ENCODE measurements at places on chromosomes 16 and 17.

DNA sequence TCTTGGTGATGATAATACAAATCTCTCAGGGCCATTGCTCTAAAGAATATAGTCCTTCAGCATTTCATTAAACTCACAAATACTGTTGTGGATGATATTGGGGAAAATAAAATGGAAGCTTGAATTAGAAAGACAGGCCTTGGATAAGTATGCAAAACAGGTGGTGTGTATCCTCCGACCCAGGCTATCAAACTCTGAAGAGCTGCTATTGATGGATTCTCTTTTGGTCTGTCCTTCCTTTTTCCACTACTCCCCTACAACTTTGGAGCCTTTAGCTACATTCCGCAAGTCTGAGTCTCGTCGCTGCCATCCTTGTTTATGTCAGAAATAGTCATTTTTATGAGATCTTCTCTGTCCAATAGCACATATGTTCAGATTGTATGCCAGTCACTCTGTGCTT is 351.6 kb downstream of the KCNJ2 start:
- H3K27ac ChIP-seq: no peak overlapping the region
- no peak for DNase-seq

GRCh38 chr17:55273579-55274354 is 9.0 kb downstream of the HLF start:
- H3K4me1 ChIP-seq: peaks cover 4% of the 10 kb centered on the region
- no peak overlapping the region for H3K4me3 ChIP-seq
- H3K27ac ChIP-seq: no peak overlapping the region
- no peak for DNase-seq
- peaks cover 34% of the 10 kb centered on the region for H3K27me3 ChIP-seq

DNA sequence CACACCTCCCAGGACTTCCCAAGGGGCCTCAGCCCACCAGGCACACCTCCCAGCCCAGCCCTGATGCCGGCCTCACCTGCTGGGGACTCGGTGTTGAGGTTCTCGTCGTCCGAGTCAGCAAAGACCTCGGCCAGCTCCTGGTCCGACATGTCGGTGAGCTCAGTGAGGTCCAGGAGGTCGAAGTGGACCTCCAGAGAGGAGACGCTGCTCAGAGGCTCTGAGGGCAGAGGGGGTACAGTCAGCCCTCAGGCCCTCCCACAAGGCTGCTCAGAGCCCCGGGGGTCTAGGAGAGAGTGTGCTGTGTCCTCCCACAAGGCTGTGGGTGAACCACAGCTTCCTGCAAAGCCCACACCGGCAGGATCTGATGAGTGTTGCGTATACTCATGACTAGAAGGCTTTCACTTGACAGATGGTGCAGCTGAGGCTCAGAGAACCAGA is 10.5 kb downstream of the DBNDD1 start:
- H3K4me3 ChIP-seq: peak overlapping the region; percentile 68
- peak; percentile 91 for DNase-seq
- peaks cover 2% of the 10 kb centered on the region for H3K27me3 ChIP-seq
- H3K27ac ChIP-seq: peak overlapping the region; percentile 71
- peaks cover 15% of the 10 kb centered on the region for H3K4me1 ChIP-seq

DNA sequence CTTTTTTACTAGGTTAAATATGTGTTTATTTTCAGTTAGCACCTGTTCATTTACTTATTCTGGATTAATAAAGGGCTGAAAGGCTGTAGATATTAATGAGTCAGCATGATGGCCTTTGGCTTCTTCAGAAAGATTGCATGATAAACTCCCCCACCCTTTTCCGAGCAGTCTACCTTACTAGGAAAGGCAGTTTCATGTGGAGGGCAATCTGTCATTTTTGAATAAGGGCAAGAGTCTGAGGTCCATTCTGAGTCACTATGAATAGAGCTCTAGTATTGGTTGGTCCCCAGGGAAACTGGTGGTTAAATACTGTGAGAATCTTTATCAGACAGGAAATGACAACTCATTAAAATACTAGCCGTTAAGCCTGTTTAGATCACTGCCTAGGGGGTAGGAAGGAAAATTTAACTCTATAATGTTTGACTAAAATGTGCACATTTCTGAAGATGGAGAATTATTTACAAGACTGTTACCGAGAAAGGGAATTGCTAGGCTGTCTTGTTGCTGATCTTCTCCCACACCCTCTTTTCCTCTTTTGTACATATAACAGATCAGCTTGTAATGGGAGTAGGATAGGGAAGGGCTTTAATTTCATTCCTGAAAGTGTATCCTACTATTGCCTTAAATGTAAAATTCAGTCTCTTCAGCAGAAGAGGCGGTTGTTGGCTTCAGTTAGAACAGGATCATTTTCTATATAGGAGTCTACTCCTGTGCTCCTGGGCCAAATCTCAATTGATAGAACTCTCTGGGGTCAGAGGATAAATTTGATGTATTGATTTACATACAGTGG is 63.3 kb downstream of the TUBD1 start:
- peak overlapping the region; percentile 97 for H3K27ac ChIP-seq
- peaks cover 55% of the 10 kb centered on the region for H3K36me3 ChIP-seq
- peak overlapping the region; percentile 89 for H3K4me3 ChIP-seq
- no peaks in the 10 kb centered on the region for H3K27me3 ChIP-seq
- peak; percentile 72 for DNase-seq

DNA sequence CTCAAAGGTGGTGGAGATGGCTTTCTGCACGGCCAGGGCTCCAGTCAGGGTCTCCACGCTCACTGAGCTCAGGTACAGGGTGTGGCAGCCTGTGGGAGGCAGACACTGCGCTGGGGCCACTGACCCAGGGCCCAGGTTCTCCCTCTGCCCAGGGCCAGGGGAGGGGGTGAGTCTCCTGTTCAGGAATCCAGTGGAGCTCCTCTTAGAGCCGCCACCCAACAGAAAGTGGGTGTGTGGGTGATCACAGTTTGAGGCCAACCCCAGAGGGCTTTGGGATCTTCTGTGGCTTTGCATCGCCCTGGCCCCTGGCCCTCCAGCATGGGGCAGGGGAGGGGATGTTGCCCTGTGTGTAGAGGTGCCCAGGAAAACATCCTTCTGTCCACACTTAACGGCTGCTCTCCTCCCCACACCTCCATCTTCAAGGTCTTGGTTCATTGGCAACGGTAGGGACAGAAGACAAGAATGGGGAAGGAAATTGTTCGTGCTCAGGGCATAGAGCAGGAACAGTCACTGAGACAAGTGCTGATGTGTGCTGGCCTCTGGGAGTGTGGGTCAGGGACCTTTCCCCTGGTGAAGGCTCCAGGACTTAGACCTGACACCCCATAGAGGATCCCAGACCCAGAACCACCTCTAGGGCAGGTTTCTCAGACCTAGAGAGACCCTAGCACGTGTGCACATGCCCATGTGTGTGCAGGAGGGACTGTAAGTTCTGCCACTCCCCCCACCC is 21.5 kb downstream of the TNS4 start:
- H3K4me1 ChIP-seq: peaks cover 55% of the 10 kb centered on the region
- peak overlapping the region; percentile 74 for H3K4me3 ChIP-seq
- H3K36me3 ChIP-seq: peaks cover 10% of the 10 kb centered on the region

GRCh38 chr16:56281249-56281805 is 90.0 kb downstream of the GNAO1 start:
- H3K36me3 ChIP-seq: no peaks in the 10 kb centered on the region
- peaks cover 22% of the 10 kb centered on the region for H3K4me1 ChIP-seq
- no peak overlapping the region for H3K27ac ChIP-seq
- H3K4me3 ChIP-seq: no peak overlapping the region

- DNase-seq: no peak
- no peak overlapping the region for H3K4me3 ChIP-seq
- no peaks in the 10 kb centered on the region for H3K36me3 ChIP-seq
- no peak overlapping the region for H3K27ac ChIP-seq
- H3K4me1 ChIP-seq: peaks cover 35% of the 10 kb centered on the region
- H3K27me3 ChIP-seq: no peaks in the 10 kb centered on the region
Observed at GRCh38 chr17:32496395-32497073, 9.7 kb downstream of the CDK5R1 start.

DNA sequence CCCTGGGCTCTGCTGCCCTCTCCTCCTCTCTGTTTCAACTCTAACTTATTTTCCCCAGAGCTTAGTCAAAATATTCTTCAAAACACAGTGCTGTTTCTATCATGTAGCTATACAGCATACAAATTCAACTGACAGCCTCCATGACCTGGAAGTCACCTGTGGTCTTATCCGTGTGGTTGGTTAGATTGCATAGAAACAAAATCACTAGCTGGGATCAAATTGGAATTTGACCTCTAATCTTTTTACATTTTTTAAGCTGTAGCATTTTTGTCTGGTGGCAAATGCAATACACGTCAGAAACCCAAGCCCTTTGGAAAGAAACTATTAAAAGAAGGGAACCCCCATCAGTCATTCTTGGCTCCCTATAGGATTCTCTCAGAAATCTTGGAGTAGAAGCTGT is 57.3 kb downstream of the ABCC12 start:
- no peaks in the 10 kb centered on the region for H3K36me3 ChIP-seq
- H3K27ac ChIP-seq: no peak overlapping the region
- H3K27me3 ChIP-seq: peaks cover 10% of the 10 kb centered on the region
- no peak overlapping the region for H3K4me3 ChIP-seq

DNA sequence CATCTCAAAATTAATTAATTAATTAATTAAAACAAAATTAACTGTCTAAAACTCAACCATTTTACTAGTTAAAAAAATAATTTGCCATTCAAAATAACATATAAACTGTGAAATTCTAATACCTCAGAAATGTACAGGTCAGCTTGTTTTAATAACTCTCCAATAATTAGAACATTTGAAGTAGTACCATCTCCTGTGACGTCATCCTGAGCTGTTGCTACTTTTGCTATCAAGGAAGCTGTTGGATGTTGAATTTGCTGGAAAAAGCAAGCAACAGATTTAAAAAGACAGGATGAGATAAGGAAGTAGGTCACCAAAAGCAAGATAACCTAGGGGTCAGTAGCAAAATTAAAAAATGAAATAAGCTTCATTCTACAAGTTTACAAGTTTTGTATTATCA is 2.8 kb downstream of the CCT6B start:
- H3K27ac ChIP-seq: no peak overlapping the region
- H3K27me3 ChIP-seq: peaks cover 4% of the 10 kb centered on the region
- peaks cover 16% of the 10 kb centered on the region for H3K4me1 ChIP-seq
- DNase-seq: no peak
- no peak overlapping the region for H3K4me3 ChIP-seq

GRCh38 chr17:71866095-71866494 is 254.7 kb upstream of the SOX9 start:
- no peaks in the 10 kb centered on the region for H3K4me1 ChIP-seq
- H3K4me3 ChIP-seq: no peak overlapping the region
- H3K27ac ChIP-seq: no peak overlapping the region
- H3K36me3 ChIP-seq: no peaks in the 10 kb centered on the region

GRCh38 chr17:50026837-50027171 is 29.1 kb upstream of the ITGA3 start:
- H3K4me1 ChIP-seq: peaks cover 12% of the 10 kb centered on the region
- no peak overlapping the region for H3K4me3 ChIP-seq
- H3K36me3 ChIP-seq: no peaks in the 10 kb centered on the region
- DNase-seq: peak; percentile 87

- peaks cover 18% of the 10 kb centered on the region for H3K36me3 ChIP-seq
- no peak overlapping the region for H3K27ac ChIP-seq
- H3K27me3 ChIP-seq: no peaks in the 10 kb centered on the region
- DNase-seq: no peak
- no peaks in the 10 kb centered on the region for H3K4me1 ChIP-seq
Observed at GRCh38 chr17:75950421-75950820, 9.6 kb upstream of the FBF1 start.

- H3K4me3 ChIP-seq: peak overlapping the region; percentile 33
- no peaks in the 10 kb centered on the region for H3K27me3 ChIP-seq
- peaks cover 32% of the 10 kb centered on the region for H3K4me1 ChIP-seq
- peak; percentile 68 for DNase-seq
Observed at GRCh38 chr16:10737068-10737625, 6.5 kb upstream of the NUBP1 start.

DNA sequence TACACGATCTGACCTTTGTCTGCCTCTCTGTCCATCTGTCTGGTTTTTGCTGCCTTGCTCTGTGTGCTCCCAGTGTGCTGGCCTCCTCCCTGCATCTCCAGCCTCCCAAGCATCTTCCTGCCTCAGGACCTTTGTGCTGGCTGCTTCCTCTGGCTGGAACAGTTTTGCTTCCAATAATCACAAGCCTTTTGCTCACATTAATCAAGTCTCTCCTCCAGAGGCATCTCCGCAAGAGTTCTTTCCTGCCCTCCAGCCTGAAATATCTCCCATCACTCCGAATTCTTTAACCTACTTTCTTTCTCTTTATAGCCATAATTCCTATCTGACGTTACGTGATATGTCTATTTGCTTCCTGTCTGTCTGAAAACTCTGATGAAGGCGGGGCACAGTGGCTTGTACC is 267.1 kb downstream of the ABCC12 start:
- no peaks in the 10 kb centered on the region for H3K36me3 ChIP-seq
- H3K4me3 ChIP-seq: no peak overlapping the region
- peaks cover 9% of the 10 kb centered on the region for H3K27me3 ChIP-seq
- no peak for DNase-seq
- H3K27ac ChIP-seq: no peak overlapping the region

- H3K27me3 ChIP-seq: peaks cover 4% of the 10 kb centered on the region
- H3K4me1 ChIP-seq: no peaks in the 10 kb centered on the region
- no peak overlapping the region for H3K4me3 ChIP-seq
- H3K27ac ChIP-seq: no peak overlapping the region
Observed at GRCh38 chr17:47757386-47757785, 24.4 kb downstream of the TBX21 start.

- peaks cover 47% of the 10 kb centered on the region for H3K36me3 ChIP-seq
- no peak for DNase-seq
- H3K4me1 ChIP-seq: peaks cover 6% of the 10 kb centered on the region
- H3K27me3 ChIP-seq: no peaks in the 10 kb centered on the region
Observed at GRCh38 chr17:35596530-35597233, 9.6 kb downstream of the AP2B1 start.

GRCh38 chr16:8905795-8906591 is 23.8 kb downstream of the LITAFD start:
- no peak overlapping the region for H3K4me3 ChIP-seq
- no peaks in the 10 kb centered on the region for H3K27me3 ChIP-seq
- peaks cover 12% of the 10 kb centered on the region for H3K4me1 ChIP-seq

GRCh38 chr16:76955629-76956028 is 235.4 kb upstream of the MON1B start:
- no peaks in the 10 kb centered on the region for H3K27me3 ChIP-seq
- no peaks in the 10 kb centered on the region for H3K4me1 ChIP-seq
- H3K27ac ChIP-seq: no peak overlapping the region
- H3K36me3 ChIP-seq: no peaks in the 10 kb centered on the region
- no peak overlapping the region for H3K4me3 ChIP-seq

DNA sequence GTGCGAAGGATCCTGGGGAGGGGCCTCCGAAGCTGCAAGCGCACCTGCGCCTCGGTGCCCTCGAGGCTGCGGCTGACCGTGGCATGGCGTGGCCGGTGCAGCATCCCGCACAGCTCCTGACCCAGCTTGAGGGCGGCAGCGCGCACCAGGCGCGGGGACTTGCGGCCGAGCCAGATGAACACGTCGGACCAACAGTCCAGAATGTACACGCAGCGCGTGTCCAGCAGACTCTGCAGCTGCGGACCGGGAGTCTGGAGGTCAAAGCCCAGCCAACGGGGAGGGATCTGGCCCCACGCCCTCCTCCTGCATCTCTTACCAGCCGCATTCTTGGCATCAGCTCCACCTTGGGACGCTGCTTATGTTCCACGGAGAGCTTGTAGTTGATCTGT is 10.9 kb downstream of the FLII start:
- H3K36me3 ChIP-seq: peaks cover 26% of the 10 kb centered on the region
- DNase-seq: no peak
- no peaks in the 10 kb centered on the region for H3K27me3 ChIP-seq

- peaks cover 69% of the 10 kb centered on the region for H3K27me3 ChIP-seq
- DNase-seq: peak; percentile 33
- no peak overlapping the region for H3K27ac ChIP-seq
- H3K4me1 ChIP-seq: peaks cover 33% of the 10 kb centered on the region
- no peaks in the 10 kb centered on the region for H3K36me3 ChIP-seq
Observed at GRCh38 chr16:56191835-56192634, 746 bp downstream of the GNAO1 start.

GRCh38 chr17:34920676-34921075 is 40.6 kb downstream of the CCT6B start:
- H3K27ac ChIP-seq: no peak overlapping the region
- H3K36me3 ChIP-seq: no peaks in the 10 kb centered on the region
- no peaks in the 10 kb centered on the region for H3K4me1 ChIP-seq
- H3K4me3 ChIP-seq: no peak overlapping the region
